Stimulated activated CD8-positive, alpha-beta memory T cell treated with anti-CD3 and anti-CD28 coated beads, Interleukin-7, amount 100 ng/mL, for 48 hours (primary cell): ENCODE measurements at places on chromosomes 5 and 9.

DNA sequence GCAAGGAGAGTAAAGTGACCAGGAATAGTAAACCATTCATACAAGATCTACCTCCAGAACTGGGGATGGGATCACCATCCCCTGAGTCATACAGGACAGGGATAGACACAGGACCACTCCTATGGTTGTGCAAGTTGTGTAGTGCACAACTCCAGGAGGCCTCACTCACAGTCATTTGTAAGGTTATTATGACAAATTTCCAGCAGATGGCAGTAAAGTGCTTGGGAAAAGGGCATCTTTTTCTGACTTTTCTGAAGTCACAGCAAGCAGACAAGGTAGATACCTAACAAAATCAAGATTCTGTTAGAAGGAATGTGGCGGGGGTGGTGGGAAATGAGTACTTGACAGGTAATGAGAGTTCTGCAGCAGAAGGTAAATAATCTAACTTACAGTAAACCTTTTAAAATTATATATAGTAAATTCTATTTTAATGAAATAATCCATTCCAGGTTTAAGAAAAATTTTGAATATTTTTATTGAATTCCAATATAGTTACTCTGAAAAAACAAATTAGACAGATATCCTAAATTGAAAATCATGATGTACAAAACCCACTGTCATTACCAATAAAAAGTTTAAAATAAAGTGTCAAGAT lies 16.7 kb upstream of the KIF27 start:
- DNase-seq: no peak

GRCh38 chr9:24011009-24011717 lies 185.1 kb upstream of the ELAVL2 start:
- no peak for DNase-seq

DNA sequence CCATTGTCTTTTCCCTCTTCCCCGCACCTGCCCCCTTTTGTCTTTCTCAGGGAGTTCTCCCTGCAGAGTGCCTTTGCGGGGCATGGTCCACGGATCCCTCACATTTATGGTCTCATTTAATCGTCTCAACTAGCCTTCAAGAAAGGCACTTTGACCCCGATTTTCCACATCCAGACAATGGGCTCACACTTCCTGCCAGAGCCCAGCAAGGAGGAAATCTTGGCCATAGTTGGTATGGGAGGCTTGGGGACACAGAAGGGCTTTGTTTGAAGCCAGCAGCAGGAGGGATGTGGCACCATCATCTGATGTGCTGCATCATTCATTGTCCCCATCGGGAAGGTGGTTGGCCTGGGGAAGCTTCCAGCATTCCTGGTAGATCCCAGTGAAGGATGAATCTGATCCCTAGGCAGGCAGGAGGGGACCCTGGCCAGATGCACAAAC lies 24.9 kb downstream of the GSN start:
- no peak for DNase-seq

DNA sequence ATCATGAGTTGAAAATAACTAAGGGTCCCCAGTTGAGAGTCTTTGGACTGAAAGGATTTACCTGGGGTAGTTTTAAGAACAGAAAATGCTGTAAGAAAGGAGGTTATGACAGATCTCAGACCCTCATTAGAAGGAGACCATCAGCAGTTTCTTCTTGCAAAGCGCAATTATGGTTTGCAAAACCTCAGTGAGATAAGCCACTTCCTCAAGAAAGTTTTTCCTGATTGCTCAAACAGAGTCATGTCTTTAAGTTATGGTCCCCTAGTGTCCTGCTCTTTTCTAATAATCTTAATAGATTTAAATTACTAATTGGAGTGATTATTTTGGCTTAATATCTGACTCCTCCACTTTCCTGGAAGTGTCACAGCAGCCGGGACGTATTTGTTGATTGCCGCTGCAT lies 293.2 kb upstream of the KLF4 start:
- DNase-seq: no peak

- no peak for DNase-seq
These were observed 310.9 kb downstream of the EFNA5 start for GRCh38 chr5:107359916-107360234.

DNA sequence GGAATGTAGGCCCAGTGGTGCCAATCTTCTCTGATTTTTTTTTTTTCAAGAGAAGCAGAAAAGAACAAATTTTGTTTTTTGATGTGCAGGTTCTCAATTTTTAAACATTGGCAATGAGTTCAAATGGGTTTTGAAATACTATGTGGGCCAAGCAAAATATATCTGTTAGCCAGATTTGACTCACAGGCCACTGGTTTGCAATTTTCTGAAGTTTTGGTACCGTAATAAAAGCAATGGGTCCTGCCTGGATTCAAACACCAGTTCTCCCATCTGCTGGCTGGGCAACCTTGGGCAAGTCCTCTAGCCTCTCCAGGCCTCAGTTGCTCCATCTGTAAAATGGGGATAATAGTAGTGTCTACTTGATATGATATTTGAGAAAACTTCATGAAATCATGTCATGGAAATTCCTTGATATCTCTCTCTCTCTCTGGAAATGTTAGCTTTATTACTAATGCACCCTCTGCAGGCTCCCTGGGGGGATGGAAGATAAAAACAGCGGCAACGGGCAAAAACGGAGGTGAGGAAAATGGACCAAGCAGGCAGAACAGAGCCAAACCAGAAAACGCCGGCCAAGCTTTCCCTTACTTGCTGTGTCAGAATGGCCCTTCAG lies 63.4 kb downstream of the SMIM23 start:
- no peak for DNase-seq

DNA sequence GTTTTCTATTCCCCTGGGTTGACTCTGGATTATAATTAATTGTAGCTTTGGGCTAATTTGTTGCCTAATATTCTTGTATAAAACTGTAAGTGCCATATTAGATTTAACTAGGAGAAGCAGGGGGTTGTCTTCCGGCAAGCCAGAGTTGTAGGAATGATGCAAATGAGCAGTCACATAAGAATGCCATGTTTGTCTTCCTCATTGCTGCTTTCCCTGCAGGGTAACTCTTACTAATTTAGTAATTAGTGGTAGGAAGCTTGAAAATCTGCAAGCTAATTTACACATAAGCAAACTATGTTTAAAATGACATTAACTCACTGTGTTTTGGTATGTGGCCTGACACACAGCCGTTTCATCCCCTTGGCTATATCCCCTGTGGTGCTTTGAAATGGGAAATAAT lies 527.8 kb downstream of the KCTD16 start:
- DNase-seq: no peak

GRCh38 chr5:154411338-154411737 lies 34.5 kb upstream of the SAP30L start:
- no peak for DNase-seq

DNA sequence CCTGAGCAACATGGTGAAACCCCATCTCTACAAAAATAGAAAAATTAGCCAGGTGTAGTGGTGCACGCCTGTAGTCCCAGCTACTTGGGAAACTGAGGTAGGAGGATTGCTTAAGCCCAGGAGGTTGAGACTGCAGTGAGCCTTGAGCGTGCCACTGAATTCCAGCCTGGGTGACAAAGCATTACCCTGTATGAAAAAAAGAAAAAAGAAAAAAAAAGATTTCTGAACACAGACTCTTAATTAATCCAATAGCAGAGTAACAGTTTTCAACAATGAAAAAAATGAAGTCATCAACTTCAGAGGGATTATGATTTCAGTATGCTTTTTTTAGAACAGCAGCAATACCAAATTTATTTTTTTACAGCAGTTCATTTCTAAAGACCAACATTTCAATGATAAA lies 118.8 kb upstream of the TNPO1 start:
- DNase-seq: no peak

DNA sequence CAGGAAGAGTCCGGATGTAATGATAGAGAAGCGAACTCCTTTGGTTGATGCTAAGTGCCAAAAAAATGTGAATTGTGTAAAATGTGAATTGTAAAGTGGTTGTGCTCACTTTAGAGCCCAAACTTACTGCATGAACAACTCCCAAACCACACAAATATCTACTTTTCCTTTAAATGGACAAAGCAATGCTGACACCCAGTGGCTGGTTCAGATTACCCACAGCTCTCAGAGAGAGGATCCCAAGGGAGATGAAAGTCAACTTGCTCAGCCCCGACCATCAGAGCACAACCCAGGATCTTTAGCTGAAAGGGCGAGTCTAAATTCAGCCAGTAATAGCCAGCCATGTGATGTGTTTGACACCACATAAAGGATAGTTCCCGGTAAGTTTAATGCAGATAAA lies 133.7 kb downstream of the NMUR2 start:
- DNase-seq: no peak

DNA sequence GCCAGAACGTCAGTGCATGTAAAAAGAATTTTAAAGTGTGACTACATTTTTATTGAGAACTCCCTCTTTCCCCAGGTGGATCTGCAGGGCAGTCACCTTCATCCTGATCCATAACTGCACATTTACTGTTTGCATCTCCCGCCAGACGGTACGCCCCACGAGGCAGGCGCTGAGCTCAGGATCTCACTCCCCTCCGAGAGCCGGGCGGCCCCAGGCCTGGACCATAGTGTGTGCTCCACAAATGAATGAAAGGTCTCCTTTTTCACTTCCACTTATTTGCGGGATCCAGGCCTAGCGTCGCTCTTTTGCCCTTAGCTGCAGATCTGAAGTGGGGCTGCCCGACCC lies 378 bp downstream of the DROSHA start:
- DNase-seq: no peak

DNA sequence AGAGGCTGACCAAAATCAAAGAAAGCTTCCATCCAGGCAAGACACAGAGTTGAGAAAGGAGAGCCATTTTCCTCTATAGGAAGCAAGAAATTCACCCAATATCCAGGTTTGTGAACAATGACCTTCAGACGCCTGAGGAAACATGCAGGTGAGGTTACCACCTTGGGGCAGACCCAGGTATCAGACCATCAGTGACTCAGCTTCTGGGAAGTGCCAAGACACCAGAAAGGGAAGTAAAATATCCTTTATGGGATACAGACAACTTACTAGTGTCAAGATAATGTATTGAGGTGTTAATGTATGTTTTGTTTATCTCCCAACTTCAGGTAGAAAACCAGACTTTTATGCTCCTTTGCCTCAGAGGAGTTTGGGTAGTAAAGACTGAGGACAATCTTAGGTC lies 2.2 kb upstream of the DTWD2 start:
- no peak for DNase-seq

GRCh38 chr5:52943285-52943684 lies 45.9 kb upstream of the ITGA2 start:
- DNase-seq: no peak

GRCh38 chr5:147573211-147573610 lies 63.3 kb upstream of the DPYSL3 start:
- DNase-seq: no peak

GRCh38 chr5:3995954-3996619 lies 400.5 kb downstream of the IRX1 start:
- DNase-seq: no peak

GRCh38 chr5:141479776-141480175 lies 4.0 kb downstream of the PCDHGC3 start:
- DNase-seq: no peak

- DNase-seq: no peak
These were observed 139.7 kb downstream of the C5orf15 start for GRCh38 chr5:133828722-133829121.

DNA sequence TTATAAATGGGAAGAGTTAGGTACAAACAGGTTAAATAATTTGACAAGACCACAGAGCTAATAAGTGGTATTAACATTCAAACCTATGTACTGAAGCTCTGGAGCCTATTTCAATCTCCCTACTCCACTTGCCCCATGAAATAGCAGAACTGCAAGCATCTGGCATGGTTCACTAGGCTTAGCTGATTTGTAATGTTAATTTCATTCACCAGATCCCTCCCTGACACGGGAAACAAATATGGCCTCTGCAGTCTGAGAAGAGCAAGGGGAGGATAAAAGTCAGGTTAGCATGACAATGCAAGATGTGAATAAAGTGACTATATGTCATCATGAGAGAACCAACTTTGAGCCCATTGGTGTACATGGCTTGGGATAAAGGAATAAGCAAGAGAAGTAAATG lies 428.8 kb downstream of the BRINP1 start:
- no peak for DNase-seq

DNA sequence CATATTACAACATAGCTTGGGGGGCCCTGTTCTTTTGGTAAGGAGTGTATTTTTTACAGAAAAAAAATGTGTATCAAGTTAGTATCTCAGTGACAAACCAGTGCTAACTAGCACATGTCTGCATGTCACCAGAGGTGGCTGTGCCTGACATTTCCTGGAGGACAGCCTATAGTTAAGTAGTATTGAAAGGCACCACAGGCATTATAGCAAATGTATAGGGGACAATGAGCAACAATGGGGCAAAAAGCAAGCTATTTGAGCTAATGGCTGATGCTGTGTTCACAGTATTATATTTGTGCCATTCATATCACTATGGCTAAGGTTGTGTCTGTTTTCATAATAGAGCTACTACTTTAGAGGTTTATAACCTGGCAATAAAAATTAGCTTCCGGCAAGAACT lies 1644.0 kb downstream of the MAT2B start:
- DNase-seq: no peak

DNA sequence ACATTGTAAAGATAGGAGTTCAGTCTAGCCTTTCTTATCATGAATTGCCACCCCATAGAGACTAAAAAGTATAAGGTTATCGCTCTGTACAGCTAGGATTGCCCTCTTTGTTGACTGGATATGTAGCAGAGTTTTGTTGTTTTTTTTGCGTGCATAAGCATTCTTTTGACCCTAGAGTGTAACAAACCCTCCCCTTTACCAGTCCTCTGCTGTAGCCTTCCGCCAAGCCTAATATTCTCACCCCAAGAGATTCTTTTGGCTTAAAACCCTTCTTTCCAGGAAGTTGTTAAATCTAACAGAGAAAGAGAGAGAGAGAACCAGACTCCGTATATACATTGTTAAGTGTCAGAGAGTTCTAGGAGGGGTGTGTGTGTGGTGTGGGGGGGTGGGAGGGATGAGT lies 113.9 kb downstream of the FGF1 start:
- DNase-seq: no peak

DNA sequence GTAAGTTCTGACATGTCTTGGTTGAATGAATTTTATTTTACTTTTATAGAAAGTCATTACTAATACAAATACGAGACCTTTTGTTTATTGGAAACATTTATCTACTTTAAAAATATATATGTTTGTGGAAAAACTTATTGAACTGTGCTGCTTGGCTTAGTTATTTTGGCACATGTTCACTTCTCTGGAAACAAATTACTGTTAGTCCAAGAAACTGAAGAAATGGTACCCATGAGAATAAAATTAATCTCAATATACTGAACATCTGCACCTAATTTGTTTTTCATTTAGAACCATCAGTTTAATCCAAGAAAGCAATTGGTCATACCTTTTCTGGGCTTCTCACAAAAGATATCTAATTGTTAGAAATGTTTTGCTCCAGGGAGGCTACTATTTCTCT lies 32.2 kb downstream of the INVS start:
- DNase-seq: no peak

DNA sequence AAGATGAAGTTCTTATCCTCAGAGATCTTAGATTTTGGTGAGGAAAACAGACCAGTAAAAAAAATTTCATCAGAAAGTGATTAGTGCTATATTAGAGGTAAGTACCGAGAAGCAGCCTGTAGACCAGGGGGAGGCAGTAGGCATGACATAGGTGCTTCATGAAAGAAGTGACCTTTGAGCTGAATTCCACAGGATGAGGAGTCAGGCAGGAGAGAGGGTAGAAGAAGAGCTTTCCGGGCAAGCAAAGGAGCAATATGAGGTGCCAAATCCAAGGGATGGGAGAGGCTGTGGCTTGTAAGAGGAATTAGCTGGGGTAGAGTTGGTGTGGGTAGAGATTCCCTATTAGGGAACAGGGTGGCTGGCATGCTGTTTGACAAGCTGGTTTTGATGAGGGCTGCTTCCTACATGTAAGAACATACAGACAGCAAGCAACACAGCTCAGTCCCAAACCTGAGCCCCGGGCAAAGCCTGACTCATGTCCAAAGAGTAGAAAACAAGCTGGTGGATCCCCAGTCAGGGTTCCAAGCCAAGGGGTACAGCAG lies 48.4 kb upstream of the PWWP2A start:
- no peak for DNase-seq

GRCh38 chr5:6573651-6574101 lies 59.2 kb downstream of the NSUN2 start:
- DNase-seq: no peak
